ENCODE measurements at places on chromosomes 4 and X.

GRCh38 chrX:22122510-22122909 lies 90.4 kb downstream of the PHEX start:
- no peak for DNase-seq

DNA sequence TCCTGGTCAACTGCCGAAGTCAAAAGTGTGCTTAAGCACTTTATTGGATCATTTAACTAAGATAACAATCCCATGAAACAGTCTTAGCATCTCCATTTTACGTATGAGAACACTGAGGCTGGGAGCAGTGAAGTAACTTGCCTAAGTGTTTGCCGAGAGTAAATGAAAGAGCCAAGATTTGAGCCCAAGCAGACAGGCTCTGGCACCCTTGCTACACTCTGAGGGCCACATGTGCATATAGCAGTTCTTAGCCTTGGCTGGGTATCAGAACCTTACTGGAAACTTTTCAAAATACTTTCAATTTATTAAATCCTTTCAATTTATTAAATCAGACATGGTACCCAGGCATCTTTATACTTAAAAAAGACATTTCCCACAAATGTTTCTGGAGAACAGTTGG lies 225.9 kb downstream of the NR3C2 start:
- no peak for DNase-seq

DNA sequence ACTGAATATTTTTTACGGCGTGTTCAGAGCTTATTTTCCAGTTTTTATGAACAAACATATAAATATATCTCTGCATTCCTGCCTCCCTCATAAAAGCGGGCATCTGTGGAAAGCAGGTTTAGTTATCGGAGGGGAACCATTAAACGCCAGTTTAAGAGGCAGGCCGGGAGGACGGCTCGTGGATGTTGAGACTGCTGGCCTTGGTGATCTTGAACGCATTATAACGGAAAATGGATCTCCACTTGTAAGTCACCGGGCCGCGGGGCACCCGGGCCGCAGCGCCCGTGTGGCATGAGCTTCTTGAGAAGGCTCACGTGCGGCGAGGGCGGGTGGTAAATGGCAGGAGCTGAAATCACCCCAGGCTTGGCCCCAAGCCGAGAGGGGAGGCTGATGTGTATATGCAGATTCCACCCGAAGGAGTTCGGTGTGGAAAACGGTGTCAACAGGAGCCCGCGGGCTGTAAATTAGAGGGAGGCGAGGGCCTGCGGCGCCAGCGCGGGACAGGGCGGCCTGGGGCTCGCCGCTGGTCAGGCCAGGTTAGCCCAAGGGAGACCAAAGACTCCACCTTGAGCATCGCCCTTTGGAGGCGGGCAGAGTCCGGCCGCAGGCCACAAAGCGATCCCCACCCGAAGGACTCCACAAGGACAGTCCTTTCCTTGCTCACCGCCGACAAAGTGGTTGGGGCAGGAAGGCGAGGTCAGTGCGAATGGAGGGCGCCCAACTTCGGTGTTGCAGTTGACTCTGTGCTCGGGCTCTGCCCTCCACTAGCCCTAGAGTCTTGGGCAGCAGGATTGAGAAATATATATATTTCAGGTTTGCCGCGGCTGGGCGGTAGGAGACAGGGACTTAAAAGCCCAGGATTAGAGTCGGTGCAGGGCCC lies 1.3 kb upstream of the HAND2 start:
- no peak for DNase-seq

- no peak for DNase-seq
Observed at GRCh38 chrX:44280116-44280515, 63.4 kb downstream of the EFHC2 start.

DNA sequence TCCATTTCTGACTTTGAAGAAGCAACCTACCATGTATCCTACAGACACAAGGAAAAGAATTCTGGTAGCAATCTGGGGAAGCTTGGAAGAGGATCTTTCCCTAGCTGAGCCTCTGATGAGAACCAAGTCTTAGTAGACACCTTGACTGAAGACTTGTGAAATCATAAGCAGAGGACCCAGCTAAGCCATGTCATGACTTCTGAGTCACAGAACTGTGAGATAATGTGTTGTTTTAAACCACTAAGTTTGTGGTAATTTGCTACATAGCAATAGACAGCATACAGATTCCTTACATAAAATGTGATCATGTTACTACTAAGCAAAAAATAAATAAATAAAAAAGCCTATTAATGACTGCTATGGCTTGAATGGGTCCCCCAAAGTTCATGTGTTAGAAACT lies 71.3 kb upstream of the ANKRD50 start:
- no peak for DNase-seq

- DNase-seq = no peak
Observed at GRCh38 chrX:71458866-71459265, 74.0 kb upstream of the OGT start.

- DNase-seq = peak; percentile 15
Observed at GRCh38 chrX:85851418-85851817, 195.9 kb downstream of the CHM start.

DNA sequence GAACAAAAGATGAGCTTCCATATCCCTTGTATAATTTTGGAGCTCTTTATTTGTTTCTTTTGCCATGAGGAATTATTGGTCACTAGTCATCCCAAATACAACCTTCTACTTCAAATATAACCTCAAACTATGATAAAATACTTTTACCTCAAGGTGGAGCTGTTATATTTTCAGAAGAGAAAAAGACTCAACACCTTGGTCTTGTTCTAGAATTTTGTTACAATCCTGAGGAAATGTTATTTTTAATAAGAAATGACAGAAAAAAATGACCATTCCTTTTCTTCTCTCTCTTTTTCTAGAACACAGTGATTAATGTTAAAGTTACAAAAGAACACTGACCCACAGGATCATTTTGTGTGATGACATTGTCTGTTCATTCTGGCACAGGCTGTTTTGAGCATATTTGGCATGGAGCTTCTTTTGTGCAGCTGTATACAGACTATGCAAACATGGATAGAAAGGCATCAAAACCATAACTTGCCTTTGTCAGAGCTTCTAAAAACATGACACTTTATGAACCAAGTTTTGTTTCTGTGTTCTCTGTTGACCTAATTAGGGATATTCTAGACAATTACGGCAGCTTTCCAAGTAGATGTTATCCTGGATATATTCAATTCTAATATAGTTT lies 159.6 kb upstream of the CTSO start:
- no peak for DNase-seq

DNA sequence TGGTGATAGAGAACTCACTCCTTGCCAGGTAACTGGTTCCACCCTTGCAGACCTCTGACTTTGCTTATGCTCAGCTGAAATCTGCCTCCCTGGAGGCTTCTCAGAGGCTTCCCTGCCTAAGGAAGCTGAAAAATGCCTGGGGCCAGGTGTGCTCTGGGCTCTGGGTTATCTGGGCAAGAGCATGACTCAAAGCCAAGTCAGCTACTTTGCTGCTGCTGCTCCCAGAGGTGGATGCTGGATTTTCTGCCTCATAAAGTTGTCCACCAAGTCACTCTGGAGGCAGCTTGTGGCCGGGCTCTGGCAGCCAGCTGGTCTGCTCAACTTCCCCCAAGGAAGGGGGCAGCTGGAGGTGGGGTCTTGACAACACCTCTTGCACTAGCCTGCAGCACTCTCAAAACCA lies 132.7 kb downstream of the PJA1 start:
- DNase-seq = no peak

DNA sequence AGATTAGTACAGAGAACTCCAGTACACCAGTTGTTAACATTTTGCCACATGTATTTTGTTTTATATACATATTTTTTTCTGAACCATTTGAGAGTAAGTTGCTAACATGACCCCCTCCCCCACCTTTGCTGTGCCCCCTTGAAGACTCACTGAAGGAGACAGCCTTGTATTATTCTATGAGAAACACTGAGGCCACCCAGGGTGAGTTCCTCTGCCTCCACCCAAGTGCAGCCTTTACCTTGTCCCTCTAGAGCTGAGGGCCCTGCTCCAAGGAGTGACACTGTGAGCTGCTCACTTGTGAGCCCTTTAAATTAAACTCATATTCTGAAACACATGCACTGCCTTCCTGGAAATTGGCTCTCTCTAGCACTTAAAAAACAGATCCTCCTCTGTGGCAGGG lies 21.1 kb downstream of the KIT start:
- no peak for DNase-seq

DNA sequence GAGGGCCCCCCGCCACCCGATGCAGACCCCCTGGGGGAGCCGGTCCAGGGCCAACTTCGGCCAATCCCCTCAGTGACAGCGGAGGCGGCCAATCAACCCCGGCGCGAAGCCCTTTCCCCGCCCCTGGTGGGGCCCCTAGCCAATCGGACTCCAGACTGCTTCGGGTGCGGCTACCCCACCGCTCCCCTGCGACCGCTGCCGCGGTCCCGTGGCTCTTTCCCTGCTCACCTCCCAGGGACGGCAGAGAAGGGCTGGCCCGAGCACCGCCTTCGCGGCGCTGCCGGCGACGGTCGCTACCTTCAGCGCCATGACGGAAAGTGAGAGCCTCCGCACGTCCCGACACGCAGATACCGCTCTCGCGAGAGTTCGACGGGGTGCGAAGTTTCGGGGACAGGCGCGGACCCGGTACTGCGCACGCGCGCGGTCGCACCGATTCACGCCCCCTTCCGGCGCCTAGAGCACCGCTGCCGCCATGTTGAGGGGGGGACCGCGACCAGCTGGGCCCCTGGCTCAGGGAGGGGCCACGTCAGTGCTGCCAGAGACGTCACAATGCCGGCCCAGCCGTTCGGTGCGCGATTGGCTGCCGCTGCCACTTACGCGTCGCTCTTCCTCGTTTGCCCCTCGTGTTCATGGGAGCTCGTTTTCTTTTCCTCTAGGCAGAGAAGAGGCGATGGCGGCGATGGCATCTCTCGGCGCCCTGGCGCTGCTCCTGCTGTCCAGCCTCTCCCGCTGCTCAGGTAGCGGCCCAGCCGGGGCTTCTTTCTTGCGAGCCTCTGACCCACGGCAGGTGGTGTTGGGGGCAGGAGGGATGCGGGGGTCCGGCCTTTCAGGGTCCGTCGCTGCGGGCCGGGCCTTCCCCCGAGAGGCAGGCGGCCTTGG lies at the start of the genes IDH3G and SSR4:
Gene IDH3G (minus strand): TSS at position 358 of the 879 bp plus-strand sequence. CDS start 49 bp downstream, at position 309.
Gene SSR4 (plus strand): TSS at position 651 of the 879 bp plus-strand sequence. CDS start 20 bp downstream, at position 671.
- DNase-seq = peak; percentile 92

DNA sequence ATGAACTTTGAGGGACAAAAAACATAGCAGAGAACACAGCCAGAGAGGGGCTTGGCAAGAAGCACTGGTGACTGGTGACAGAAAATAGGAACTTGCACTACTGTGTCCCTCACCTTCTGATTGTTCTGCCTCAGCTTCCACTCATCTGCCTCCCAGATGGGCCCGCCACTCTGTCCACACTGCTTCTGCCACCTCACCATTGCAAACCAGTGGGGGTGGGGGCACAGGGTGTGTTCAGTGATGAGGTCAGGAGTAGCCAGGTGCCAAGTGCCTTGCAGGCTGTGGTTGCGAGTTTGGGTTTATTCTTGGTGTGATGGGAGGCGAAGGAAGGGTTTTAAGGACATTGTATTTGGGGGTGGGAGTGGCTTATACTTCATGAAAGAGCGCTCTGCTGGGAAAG lies 9.1 kb upstream of the UBA1 start:
- DNase-seq = no peak

DNA sequence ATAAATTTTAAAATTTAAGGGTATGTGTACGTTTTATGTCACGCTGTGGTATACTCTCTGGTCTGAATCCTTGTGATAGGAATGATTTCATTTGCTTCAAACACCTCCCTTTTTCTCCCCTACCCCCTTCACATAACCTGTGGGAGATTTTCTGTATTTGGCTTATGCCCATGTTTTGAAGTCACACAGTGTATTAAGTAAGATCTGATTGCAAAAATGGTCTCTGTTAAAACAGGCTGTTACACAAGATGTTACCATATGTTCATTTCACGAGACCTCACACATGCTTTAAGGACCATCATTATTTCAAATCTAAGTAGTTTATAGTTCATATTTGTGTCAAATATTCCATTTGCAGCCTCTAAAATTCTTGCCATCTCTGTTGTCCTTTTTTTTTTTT lies 63.5 kb downstream of the TMEM131L start:
- no peak for DNase-seq

GRCh38 chr4:137762591-137762990 lies 230.3 kb upstream of the PCDH18 start:
- no peak for DNase-seq

DNA sequence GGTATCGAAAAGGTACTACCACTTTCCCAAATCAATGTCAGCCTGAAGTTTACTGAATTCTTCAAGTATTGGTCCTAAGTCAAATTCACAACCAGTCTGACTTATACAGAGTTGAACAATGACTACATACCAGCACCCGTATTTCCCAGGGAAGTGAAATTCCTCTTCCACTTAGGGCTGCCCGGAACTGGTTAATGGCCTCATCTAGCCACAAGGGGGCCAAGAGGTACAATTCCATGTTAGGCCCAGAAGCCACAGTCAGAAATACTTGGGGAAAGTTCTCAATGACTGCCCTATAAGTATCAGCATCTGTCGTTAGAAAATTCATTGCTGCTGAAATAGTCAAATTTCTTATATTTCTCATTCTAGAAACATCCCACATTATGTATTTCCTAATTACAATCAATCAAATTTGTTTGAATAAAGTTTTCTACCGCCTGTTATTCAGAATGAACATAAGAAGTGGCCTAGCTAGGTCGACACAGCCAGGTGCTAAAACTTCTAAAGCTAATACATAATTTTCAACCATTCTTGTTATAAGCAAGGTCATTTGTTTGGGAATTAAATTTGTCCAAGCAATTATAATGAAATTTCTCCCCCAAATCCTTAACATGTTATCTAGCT lies 5.6 kb upstream of the PCDH7 start:
- DNase-seq = peak; percentile 64

- no peak for DNase-seq
Observed at GRCh38 chr4:1928356-1929239, 57.4 kb downstream of the NSD2 start.

DNA sequence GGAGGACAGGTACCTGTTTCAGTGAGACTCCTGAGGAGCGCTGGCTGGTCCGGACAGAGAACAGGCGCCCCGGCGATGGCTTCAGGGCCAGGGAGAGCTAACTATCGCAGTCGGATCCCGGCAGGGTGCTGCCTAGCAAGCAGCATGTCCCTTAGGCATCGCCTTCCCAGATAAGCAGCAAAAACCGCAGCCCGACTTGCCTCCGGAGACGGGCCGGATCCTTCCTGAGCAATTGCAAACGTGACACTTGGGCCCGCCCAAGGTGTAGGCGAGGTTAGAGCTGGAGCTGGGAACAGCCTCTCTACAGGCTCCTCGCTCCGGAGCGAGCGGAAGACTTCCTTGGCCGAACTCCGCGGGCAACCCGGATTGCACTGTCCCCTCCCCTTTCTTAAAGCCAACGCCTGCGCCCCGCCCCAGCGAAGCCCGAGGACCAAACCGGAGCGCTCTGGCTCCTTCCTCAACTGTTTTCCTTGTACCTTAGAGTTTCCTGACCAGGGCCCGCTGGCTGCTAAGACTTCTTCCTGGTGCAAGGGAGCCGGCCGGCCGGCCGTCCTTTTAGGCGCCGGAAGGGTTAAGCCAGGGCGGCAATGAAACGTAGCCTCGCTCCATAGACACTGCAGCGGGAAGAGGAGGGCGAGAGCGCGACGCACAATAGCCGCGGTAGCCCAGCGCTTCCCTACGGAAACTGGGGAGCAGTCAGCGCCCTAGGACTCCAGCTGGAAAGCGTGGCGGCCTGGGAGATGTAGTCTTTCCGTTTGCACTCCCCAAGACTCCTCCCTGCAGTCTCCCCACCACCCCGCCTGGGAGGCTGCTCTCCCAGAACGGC lies at the start of gene OPHN1:
Gene OPHN1 (minus strand): TSS at position 341 of the 826 bp plus-strand sequence. CDS start 475 bp downstream, outside the sequence.
- DNase-seq = peak; percentile 81

- no peak for DNase-seq
Observed at GRCh38 chr4:95294321-95294720, 254.5 kb downstream of the UNC5C start.

GRCh38 chrX:3493605-3494004 lies 147.2 kb upstream of the MXRA5 start:
- DNase-seq = no peak

- DNase-seq = no peak
Observed at GRCh38 chr4:126242679-126243390, 928.1 kb downstream of the FAT4 start.

- no peak for DNase-seq
Observed at GRCh38 chr4:141669501-141669900, 33.1 kb downstream of the IL15 start.
